Left lobe of liver (tissue), 2 donors: ENCODE measurements at places on chromosomes 5 and 9. TPM values are rescaled to one million over a fixed set of nuclear protein-coding genes. Genes with fewer than 3 reads are reported as not detected.
A peak's percentile ranks its signal among the peaks of the same experiment; 100 is the strongest.

GRCh38 chr5:60382716-60383115, 317.2 kb downstream of the DEPDC1B start:
- DNase-seq, result no peak

GRCh38 chr5:10351199-10351905, 2.1 kb upstream of the MARCHF6 start:
- no peak for DNase-seq

TPPP gene
- 4.1 TPM for total RNA-seq

DNA sequence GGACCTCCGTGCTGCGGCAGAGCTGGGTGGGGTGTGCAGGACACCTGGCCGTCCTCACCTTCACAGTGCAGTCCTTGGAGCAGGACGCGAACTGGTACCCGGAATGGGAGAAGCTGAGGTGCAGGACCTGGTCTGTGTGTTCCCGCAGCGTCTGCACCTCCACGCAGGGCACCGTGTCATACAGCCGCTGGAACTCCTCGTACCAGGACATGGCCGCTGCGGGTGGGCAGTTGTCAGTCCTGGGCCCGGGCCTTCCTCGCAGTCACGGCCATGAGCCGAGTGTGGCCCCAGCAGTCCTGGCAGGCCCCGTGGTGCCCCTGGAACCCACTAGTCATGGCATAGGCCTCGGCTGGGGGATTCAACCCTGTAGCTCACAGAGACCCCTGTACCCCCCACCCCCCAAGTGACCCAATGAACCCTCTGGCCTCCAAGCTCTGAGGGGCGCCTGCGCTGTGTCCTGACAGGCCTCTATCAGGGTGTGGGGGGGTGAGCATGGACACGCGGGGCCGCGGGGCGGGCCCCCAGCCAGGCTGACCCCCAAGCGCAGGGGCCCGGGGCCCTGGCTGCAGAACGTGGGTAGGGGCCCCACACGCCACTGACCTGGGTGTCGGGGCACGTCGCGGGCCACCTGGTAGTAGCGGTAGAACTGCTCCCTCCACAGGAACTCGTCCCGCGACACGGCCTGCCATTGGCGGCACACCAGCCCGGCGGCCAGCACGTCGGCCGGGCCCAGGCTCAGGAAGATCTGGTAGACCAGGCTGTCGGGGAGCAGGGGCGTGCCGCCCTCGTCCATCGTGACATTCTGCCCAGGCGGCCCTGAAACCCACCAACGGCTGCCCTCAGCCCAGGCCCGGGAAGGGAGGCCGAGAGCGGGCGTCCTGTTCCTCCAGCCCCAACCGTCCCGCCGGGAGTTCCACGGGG, 987 bp downstream of the FBXW5 start:
- DNase-seq, result peak; percentile 66

DNA sequence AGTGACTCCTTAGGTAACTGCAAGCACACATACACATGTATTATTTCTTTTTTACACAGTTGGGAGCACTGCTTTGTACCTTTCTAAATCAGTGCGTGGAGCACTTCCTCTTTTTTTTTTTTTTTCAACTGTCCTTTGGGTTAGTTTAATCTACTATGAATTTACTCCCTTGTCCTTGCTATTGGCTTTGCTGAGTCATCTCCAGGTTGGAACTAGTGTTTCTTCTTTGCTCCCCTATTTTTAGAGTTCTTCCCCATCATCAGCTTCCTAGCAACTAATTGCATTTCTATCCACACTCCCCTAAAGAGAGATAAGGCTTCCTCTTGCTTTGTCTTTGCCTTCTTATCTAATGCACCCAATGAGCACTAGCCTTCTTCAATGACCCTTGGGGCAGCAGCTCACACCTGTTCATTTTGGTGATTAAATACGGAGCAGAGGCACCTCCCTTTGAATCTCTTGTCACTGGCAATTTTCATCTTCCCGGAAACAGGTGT, 24.3 kb downstream of the S100Z start:
- no peak for DNase-seq

- peak; percentile 74 for DNase-seq
Observed at GRCh38 chr5:16666883-16667398, 50.1 kb upstream of the RETREG1 start.

- no peak for DNase-seq
Observed at GRCh38 chr5:25892211-25892610, 1146.2 kb downstream of the CDH9 start.

DNA sequence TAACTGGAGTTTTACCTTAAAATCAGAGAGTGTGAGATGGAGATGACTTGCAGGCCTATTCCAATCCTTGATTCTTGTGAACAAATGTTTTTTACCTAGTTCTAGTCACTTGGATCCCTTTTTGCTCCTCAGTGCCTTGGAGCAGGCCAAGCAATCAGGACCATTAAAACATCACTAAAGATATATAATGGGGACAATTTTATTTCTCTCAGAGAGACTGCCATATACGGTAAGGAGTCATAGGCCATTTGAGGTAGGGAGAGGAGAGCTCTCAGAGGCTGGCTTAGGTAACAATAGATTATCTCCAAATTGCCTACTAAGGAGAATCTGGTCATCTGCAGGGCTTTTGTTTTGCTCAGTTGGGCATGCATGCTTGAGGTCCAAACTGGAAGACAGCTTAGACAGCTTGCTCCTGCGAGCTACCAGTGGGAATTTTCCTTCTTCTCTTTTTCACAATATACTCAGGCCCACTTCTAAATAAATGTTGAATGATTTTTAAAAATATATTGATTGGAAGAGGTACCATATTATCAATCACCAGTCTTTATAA, 44.0 kb downstream of the FREM1 start:
- no peak for DNase-seq

DNA sequence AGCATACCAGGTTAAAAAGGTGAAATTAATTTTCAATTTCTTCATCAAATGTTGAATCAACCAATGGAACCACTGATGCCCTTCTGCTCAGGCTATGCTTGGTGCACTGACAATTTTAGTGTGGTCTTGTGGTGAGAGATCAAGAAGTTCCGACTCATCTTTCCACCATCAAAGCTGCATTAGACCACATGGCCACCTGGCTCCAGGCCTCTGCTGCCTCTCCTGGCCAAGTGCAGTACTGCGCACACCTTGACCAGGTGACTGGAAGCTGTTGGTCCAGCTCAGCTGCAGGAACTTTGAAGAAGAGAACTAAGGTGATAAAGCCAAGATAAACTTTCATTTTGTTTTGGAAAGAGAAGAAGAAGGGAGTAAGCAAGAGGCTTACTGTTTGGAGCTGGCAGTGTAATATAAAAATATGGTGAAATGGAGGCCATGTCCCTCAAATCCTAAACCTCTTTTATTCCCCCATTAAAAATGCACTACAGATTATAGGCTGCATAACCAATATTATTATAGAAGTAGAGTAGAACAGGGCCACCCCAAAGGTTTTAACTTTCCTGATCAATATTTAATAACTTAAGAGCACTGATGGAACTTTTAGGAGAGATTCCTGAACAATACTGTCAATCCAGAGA, 315.5 kb upstream of the C9orf72 start:
- peak; percentile 61 for DNase-seq

DNA sequence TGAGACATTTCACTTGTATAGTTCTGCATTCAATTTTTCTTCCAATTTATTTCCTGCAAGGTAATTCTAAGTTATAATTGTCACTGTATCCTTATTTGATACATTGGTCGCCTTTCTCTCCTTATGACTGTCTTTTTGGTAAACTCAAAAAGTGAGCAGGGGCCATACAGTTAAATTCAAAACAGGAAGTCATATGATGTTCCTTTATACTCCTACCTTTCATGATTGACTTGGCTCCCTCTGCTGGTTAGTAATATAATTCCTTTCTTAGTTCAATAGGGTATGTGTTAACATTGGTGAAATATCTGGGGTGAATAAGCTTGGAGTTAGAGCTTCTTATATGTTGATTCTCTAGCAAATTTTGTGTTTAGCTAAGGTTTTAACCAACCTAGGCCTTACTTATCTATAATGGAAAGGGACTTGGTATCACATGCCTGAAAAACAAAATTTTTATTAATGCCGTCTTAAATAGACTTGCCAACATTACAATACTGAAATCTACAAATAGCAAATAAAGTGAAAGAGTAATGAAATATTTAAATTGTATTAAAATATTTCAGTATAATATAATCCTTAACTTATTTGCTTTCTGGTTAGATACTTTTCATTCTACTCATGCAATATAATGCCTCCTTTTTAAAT, 6.0 kb upstream of the NIPBL start:
- no peak for DNase-seq

GRIN1 gene
- not detected for total RNA-seq
